ENCODE measurements at places on chromosomes 7 and 10. TPM values are rescaled to one million over a fixed set of nuclear protein-coding genes. Genes with fewer than 3 reads are reported as not detected.

DNA sequence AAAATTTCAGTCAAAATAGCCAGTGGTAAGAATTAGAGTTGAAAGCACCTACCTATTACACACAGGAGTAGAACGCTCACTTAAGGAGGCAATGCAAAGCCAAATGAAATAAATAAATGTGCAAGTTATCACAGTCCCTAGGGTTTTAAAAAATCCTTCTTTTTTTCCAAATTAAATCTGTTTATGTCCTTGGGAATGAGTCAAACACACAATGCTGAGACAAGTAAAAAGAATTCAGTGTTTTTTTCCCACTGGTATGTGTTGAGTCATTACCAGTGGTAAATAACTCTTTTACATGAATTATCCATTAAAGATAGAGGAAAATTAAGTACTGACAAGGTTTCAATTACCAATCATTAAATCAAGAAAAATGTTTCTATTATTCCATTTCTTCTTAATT lies 438.6 kb downstream of the TNS3 start:
- no peak overlapping the region for H3K4me3 ChIP-seq
- DNase-seq: no peak
- H3K4me1 ChIP-seq: no peaks in the 10 kb centered on the region
- H3K36me3 ChIP-seq: no peaks in the 10 kb centered on the region

- no peak for DNase-seq
- H3K4me1 ChIP-seq: no peaks in the 10 kb centered on the region
- H3K36me3 ChIP-seq: no peaks in the 10 kb centered on the region
- no peaks in the 10 kb centered on the region for H3K27me3 ChIP-seq
- H3K27ac ChIP-seq: no peak overlapping the region
Measured at GRCh38 chr10:108789919-108790318, 1133.4 kb downstream of the XPNPEP1 start.

GRCh38 chr7:26477381-26477990 lies 185.8 kb downstream of the SNX10 start:
- H3K27ac ChIP-seq: no peak overlapping the region
- no peak overlapping the region for H3K4me3 ChIP-seq
- H3K4me1 ChIP-seq: no peaks in the 10 kb centered on the region
- H3K36me3 ChIP-seq: no peaks in the 10 kb centered on the region

DNA sequence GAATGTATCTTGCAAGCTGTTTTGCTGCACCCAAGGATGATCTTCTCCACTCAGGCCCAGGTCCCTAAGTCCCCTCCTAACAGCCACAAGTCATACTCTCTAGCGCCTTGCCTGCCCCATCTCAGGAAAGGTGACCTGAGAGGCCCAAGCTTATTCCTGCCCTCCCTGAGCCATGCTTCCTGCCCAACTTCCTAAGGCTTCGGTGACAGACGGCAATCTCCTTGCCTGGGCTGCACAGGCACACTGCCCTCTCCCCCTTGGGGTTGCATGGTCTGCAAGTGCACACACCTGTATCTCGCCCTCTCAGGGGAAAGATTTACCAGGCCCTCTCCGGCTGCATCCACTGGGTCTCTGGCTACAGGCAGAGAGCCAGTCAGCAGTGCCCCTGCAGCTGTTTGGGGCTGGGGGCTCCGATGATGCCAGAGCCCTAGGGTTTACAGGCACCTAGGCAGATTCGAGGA lies 771 bp upstream of the ADIRF start:
- H3K27ac ChIP-seq: peak overlapping the region; percentile 100
- H3K4me1 ChIP-seq: peaks cover 22% of the 10 kb centered on the region
- DNase-seq: no peak
- H3K36me3 ChIP-seq: no peaks in the 10 kb centered on the region
- H3K4me3 ChIP-seq: peak overlapping the region; percentile 75
- H3K27me3 ChIP-seq: no peaks in the 10 kb centered on the region

DNA sequence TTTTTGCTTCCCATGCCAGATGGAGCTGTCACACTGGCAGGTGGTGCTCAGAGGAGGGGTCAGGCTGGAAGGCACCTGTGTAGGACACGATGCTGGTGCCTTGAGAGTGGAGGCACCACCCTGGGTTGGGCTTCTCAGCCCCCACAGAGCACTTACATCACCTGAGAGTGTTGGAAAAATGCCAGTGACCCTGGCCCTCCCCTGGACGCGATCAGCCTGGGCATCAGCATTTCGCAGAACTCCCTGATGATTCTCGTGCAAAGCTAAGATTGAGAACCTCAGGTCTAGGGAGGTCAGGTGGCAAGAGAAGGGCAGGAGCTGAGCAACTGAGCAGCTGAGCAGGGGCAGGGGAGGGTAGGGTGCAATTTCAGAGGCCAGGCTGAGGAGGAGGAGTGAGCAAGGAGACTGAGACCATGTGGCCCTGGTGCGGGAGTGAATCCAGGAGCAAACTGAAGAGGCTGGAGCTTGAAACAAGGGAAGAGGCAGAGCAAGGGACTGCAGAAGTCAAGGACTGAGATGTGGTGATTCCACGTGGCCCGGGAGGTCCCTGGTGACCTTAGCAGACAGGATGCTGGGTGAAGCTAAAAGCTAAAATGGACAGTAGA lies 24.7 kb upstream of the GRID1 start:
- no peak overlapping the region for H3K4me3 ChIP-seq
- peaks cover 3% of the 10 kb centered on the region for H3K27me3 ChIP-seq
- H3K27ac ChIP-seq: no peak overlapping the region
- no peaks in the 10 kb centered on the region for H3K36me3 ChIP-seq

DNA sequence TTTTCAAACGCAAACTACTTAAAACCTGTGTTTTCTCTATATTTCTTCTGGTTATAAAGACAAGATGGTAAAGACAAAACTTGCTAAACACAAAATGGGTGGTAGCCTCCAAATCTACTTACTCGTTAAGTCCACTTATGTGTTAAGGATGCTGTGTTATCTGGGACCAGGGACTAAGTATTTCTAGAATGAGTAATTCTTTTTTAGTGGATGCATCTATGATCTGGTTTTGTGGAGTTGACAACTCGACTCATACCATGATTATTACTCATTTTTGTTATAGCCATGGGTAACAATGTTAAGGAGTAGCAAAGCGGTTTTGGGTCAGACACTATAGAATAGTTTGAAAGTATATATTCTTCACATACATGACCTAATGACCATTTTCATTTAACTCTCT lies 239.5 kb upstream of the FOXP2 start:
- no peaks in the 10 kb centered on the region for H3K27me3 ChIP-seq
- no peaks in the 10 kb centered on the region for H3K4me1 ChIP-seq
- no peak for DNase-seq
- no peak overlapping the region for H3K4me3 ChIP-seq
- no peaks in the 10 kb centered on the region for H3K36me3 ChIP-seq
- no peak overlapping the region for H3K27ac ChIP-seq

DNA sequence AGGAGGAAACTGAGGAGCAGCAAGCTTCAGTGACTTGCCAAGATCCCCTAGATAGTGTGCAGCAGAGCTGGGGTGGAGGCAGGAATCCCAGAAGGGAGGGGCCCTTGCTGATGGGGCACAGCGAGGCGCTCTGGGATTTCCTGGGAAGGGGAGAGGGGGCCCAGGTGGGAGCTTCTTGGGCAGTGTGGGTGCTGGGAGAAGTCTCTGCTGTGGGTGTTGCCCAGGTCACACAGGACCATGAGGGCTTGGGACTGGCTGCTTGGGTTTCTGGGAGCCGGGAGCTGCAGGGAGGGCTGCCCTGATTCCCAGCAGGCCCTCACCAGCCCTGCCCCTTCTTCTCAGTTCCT lies 55.2 kb downstream of the TSPAN15 start:
- H3K36me3 ChIP-seq: no peaks in the 10 kb centered on the region
- DNase-seq: no peak
- H3K4me1 ChIP-seq: no peaks in the 10 kb centered on the region
- no peak overlapping the region for H3K27ac ChIP-seq
- no peaks in the 10 kb centered on the region for H3K27me3 ChIP-seq

DNA sequence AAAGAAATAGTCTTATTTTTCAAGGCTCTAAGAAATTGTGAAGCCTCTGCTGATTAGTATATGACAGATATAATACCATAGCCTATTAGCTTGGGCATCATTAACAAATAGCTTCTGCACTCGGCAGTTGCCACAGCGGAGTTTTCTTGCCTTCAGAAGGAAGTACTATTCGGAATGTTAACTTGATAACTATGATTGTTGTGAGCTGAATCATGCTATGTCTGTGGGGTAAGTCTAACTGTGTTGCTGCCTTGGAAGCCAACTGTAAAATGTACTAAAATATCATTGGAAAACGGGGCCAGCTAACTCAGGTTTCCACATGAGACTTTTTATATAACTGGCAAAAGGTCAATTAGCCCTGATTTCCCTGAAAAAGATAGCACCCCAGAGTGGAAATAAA lies 93.2 kb downstream of the TWIST1 start:
- H3K36me3 ChIP-seq: no peaks in the 10 kb centered on the region
- H3K27ac ChIP-seq: no peak overlapping the region
- DNase-seq: no peak
- no peak overlapping the region for H3K4me3 ChIP-seq
- no peaks in the 10 kb centered on the region for H3K27me3 ChIP-seq
- H3K4me1 ChIP-seq: no peaks in the 10 kb centered on the region

DNA sequence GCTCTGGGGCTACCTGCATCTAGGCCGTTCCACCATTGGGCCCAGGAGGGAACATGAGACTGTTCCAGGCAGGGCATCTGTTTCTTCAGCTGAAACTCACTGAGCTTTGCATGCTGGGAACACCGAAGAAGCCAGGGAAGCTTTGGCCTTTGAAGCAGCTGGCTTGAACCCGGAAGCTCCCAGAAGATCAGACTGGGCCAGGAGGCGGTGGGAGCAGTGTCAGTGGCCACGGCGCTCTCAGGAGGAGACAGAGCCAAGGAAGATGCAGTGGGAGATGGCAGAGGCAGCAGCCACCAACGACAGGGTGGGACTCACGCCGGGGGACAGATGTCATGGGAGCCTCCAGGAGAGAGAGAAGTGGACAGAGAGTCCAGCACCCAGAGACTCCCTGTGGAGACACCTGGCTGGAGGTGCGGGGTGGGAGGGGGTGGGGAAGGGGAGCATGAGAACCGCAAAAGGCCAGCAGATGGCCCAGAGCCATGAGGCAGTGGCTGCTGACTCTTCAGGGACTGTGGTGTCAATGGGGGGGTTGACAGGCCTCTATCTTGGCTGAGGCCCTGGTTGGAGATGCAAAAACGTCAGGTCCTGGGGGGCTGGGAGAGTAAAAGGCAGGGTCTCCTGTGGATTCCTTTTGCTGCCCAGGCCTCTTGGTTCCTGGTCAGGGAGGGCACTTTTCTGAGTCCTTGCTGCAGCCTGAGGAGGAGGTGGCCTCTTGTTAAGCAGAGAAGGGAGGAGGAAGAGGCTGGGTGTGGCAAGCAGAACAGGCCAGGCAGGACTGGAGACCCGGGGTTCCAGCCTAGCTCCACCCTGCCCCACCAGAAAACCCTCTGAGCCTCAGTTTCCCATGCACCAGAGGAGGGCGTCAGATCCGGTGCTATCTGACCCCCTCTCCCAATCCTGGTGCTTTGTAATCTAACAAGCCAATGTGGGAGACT lies 6.3 kb upstream of the AQP1 start:
- H3K4me1 ChIP-seq: no peaks in the 10 kb centered on the region
- peak overlapping the region; percentile 14 for H3K27ac ChIP-seq
- H3K4me3 ChIP-seq: no peak overlapping the region
- H3K36me3 ChIP-seq: no peaks in the 10 kb centered on the region
- H3K27me3 ChIP-seq: no peaks in the 10 kb centered on the region

GRCh38 chr7:90536449-90536848 lies 59.7 kb upstream of the CDK14 start:
- DNase-seq: no peak
- H3K4me3 ChIP-seq: no peak overlapping the region
- H3K27ac ChIP-seq: no peak overlapping the region
- H3K27me3 ChIP-seq: no peaks in the 10 kb centered on the region
- no peaks in the 10 kb centered on the region for H3K4me1 ChIP-seq

GRCh38 chr10:104273286-104273685 lies 4.3 kb downstream of the GSTO2 start:
- H3K36me3 ChIP-seq: no peaks in the 10 kb centered on the region
- H3K27me3 ChIP-seq: no peaks in the 10 kb centered on the region
- no peak overlapping the region for H3K27ac ChIP-seq
- no peaks in the 10 kb centered on the region for H3K4me1 ChIP-seq

GPR146 gene
- total RNA-seq: 24.1 TPM

LDB1 gene
- total RNA-seq: 43.6 TPM

RAPGEF5 gene
- total RNA-seq: 18.7 TPM

OPN4 gene
- total RNA-seq: not detected
